ENCODE measurements at places on chromosomes 16 and 17. TPM values are rescaled to one million over a fixed set of nuclear protein-coding genes. Genes with fewer than 3 reads are reported as not detected.

Gene PRAC2
- not detected for polyA plus RNA-seq

Gene NEUROD2
- polyA plus RNA-seq = not detected

Gene ZFP3
- 15.2 TPM for polyA plus RNA-seq

Gene DPEP3
- not detected for polyA plus RNA-seq

Gene SEPTIN12
- 0.19 TPM for polyA plus RNA-seq

Gene ANKRD40CL
- not detected for polyA plus RNA-seq

Gene CNGB1
- 0.07 TPM for polyA plus RNA-seq

Gene GPATCH8
- 42.3 TPM for polyA plus RNA-seq

DNA sequence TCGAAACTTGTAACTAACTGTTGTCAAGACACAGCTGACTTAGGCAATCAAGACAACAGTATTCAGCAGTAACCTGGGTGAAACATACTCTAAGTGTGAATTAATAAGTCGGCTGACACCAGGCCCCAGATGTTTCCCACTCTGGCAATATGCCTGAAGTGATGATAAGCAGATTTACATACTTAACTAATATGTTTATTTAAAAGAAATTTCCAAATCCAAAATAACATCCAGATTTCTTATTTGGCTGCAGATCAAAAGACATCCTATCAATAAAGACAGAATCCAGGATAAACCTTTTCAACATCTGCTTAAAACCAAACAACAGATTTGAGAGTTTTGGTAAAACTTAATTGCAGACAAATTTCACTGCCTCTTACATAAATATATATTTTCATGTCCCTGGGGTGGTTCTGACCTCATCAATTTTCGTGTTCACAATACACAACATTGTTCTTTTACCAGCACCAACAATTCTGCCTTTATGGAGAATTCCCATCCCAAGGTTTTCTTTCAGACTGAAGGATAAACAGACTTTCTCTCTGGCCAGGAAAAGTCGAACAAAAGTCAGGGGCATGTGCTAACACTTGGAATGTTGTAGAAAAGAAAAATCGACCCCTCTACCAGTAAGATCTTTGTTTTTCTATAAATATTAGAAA, 45.1 kb upstream of the TOX3 start:
- no peak for DNase-seq

GRCh38 chr17:58084317-58084981, 1.2 kb downstream of the DYNLL2 start:
- DNase-seq = no peak

DNA sequence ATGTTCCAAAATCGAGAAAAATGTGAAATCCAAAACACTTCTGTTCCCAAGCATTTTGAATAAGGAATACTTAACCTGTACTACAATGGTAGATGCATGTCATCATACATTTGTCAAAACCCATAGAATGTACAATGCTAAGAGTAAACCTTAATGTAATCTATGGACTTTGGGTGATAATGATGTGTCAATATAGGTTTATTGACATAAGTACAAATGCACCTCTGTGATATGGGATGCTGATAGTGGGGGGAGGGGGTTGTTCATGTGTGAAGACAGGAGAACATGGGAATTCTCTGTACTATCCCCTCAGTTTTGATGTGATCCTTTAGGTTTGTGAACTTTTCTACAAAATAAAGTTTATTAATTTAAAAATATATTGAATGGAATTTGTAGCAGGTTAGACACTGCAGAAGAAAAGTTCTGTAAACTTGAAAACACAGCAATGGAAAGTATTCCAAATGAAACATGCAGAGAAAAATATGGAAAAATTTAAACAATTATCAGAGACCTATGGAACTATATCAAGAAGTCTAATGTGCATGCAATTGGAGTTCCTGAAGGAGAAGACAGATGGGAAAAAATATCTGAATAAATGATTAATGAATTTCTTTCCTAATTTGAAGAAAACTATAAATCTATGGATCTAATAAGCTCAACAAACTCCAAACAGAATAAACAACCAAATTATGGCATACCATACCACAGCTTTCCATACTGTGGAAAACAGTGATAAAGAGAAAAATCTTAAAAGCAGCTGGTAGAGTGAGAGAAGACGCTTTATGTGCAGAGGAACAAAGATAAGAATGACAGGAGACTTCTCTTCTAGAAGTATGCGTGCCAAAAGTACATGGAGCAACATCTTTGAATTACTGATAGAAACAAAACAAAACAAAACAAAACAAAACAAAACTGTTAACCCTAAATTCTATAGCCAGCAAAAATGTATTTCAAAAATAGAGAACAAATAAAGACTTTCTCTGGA, 34.7 kb upstream of the MSI2 start:
- no peak for DNase-seq

GRCh38 chr17:48163809-48164208, 56.2 kb downstream of the SNX11 start:
- DNase-seq = no peak

GRCh38 chr16:87757841-87758426, 7.9 kb downstream of the KLHDC4 start:
- no peak for DNase-seq

- no peak for DNase-seq
Measured at GRCh38 chr17:45651145-45651709, 132.9 kb upstream of the CRHR1 start.

GRCh38 chr17:8149419-8150193, 2.6 kb downstream of the PER1 start:
- no peak for DNase-seq

DNA sequence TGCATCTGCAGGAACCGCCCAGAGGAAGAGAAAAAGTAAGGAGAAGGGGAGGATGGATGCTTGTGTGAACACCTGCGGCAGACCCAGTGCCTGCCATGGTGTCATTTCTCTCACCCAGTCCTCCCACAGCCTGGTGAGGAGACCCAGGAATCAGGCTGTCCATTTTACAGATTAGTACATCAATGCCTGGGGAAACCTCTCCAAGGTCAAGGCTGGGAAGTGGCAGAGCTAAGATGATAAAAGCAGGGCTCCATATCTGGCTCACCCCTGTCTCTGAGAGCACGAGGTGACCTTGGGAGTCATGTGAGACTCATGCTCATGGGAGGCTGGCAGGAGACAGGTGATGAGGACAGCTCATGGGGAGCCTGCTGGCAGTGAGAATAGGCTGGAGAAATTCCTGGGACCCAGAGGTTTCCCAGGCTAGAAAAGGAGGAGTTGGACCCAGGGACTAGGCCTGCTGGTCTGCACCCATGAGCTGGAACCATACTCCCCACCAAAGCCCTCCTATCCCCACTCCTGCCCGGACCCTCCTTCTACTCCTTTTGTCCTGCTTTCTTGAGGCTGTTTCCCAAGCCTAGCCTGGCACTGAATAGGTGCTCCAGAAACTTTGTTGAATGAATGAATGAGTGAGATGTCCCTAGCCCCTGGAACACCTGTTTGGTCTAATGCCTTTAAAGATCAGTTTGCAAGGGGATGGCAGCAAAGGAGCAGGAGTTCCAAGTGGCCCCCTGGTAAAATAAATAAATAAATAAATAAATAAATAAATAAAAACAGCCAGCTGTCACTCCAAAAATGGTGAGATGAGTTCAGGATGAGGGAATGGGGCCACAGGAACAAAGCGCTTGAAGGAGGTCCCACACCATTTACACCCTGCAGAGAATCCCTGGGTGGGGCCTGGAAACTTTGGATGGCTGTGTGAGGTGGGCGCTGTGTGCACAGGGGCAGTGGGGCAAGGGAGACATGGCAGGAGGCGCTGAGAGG, 1.6 kb downstream of the ZNF629 start:
- no peak for DNase-seq

GRCh38 chr17:30391534-30391933, 12.8 kb downstream of the CPD start:
- no peak for DNase-seq

GRCh38 chr17:66438101-66438500, 135.7 kb downstream of the PRKCA start:
- DNase-seq = no peak

DNA sequence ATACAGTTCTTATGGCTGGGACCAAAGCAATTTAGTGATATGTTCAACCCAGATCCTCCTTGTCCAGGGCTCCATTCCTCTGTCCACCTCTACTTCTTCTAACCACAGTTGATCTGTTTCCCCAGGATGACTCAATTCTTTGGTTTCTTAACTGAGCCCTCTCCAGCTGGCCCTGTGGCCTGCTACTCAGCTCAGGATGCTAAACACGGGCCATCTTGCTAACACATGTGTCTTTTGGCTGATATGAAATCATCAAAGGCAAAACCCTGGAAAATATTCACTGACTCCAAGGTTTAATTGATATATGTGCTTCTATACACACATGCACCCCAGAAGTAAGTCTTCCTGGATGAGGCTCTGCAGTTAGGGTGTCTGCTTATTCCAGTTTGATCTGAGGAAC, 43.8 kb downstream of the SHISA6 start:
- no peak for DNase-seq

GRCh38 chr17:30187573-30187972, 47.9 kb downstream of the SLC6A4 start:
- DNase-seq = no peak

DNA sequence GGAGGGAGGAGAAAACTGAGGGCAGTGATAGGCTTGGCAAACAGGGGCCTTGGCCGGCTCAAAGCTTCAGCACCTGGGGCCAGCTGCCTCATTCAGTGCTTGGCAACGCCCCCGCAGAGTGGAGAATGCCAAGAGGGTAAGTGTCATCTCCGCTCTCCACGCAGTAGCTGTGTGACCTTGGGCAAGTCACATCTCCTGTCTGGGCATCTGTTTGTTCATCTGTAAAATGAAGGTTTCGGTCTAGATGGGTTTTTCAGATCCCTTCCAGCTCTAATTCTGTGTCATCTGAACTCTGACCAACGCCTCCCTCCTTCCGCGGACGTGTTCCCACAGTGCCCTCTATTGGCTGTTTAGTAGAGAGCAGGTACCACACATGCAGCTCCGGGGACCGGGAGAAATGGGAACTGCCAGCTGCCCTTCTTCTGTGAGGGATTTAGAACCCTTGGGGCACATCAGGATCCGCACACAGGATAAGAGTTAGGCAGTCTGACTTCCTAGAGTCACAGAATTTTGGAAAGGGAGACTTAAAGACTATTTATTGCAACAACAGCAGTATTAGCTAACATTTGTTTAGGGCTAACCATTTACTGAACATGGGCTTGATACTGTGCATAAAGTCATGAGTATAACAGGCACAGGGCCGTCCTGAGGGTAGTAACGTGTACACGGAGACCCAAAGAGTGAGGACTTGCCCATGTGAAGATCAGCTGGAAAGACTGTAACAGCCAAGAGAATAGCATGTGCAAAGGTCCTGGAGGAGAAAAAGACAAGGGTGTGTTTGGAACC, 26.8 kb downstream of the GP2 start:
- no peak for DNase-seq

GRCh38 chr17:78435330-78436005, 57.0 kb downstream of the PGS1 start:
- DNase-seq = no peak

DNA sequence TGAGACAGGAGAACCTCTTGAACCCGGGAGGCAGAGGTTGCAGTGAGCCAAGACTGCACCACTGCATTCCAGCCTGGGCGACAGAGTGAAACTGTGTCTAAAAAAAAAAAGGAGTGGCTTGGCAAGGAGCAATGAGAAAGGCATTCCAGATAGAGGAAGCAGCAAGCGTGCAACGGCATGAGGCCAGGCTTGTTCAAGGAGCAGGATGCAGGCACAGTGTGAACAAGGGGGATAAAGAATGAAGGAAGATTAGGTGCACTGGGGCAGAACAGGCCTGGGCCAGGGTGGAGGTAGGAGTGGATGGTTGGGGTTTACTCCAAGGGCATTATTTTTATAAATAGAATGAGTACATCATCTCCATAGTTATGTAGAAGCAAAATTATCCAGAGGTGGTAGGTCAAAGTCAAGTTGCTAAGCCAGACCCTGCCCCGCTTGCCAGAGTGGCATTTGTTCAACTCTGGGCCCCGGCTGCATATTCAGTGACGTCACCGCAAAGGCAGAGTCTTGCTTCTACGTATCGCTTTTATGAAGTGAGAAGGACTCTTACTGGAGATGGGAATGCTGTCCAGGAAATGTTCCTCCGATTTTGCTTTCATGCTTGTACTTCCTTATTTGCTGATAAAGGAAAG, 100.2 kb downstream of the KATNIP start:
- DNase-seq = no peak

DNA sequence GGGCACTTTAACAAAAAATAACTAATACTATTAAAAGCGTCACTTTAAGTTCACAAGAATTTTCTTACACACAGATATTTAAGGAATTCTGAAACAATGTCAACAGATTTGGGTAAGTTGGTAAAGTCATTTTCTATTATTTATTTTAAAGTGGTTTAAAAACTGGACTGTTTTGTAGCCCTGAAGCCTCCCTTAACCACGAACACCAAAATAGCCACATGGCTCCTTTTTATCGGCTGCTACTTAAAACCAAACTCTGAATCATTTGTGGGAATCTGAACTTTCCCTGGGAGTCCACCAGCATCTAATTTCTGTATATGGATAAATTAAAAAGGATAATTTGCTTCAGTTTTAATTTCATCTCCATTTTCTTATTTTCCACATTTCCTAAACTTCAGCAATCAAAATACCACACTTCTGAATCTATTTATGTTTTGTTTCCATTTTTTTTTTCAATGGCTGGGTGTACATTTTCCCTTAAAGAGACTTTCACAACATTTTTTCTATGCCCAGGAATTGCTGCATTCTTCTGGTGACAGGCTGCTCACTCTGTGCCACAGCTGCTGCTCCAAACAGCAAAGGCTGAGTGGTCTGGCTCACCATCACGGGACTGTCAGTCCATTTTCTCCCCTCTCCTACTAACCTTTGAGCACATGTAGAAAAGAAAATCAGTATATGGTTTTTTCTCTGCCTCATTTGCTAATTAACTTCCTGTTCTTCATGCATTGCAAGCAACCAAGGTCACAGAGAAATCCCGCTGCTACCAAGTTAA, 255.5 kb upstream of the KCNJ16 start:
- no peak for DNase-seq

Measured in right renal cortex interstitium (tissue), 3 donors.